Heart left ventricle (tissue), 16 donors: ENCODE measurements at places on chromosomes 2 and 18. TPM values are rescaled to one million over a fixed set of nuclear protein-coding genes. Genes with fewer than 3 reads are reported as not detected.

Gene SCN9A
- total RNA-seq, result 2.5 TPM

Gene IL36RN
- total RNA-seq, result not detected

Gene LCT
- 0.06 TPM for total RNA-seq

DNA sequence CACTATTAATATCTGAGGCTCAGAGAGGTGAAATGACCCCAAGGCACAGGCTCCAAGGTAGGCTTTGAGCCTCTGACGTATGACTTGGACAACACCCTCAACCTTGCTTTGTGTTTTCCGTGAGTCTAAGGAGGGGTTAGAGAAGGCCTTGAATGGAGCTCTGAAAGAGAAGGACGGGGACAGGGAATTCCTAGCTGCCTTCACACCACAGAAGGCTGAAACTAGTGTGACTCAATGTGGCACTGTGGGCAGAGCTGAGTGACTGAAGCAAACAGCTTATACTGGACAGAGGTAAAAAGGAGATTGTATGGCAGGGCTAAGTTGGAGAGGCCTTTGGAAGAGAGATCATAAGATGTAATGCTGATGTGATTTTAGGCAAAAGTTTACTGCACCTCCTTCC, 3.5 kb upstream of the NCK2 start:
- DNase-seq, result no peak

GRCh38 chr2:178448968-178449661, 1.9 kb downstream of the PRKRA start:
- no peak for DNase-seq

- DNase-seq, result no peak
Observed at GRCh38 chr2:209086761-209087160, 337.1 kb upstream of the MAP2 start.

DNA sequence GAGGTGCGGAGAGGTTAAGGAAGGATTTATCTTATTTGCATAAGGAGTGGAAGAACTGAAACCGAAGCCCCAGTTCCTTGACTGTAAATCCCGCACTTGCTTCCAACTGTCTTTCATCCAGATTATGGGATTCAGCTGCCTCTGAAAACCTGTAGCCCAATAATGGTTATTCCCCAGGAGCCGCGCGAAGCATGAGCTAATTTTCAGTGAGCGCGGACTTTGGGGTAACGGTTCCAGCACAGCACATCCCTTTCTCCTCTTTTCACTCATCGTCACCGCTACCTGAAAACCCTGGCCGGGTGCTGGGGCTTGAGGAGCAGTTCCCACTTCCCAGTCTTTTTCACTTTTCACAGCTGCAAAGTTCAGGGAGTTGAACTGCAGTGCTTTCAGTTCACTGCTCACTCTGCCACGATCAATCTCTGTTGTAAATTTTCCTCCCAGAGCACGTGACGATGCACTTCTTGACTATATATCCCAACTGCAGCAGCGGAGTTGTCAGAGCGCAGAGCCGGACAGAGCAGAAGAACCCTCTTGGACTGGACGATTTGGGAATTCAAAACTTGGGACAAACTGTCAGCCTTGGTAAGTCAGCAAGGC, at the start of gene KCNE4:
TSS of gene KCNE4 (plus strand) at position 498 of the 597 bp plus-strand sequence. CDS start 641 bp downstream, outside the sequence.
- DNase-seq, result peak; percentile 37

DNA sequence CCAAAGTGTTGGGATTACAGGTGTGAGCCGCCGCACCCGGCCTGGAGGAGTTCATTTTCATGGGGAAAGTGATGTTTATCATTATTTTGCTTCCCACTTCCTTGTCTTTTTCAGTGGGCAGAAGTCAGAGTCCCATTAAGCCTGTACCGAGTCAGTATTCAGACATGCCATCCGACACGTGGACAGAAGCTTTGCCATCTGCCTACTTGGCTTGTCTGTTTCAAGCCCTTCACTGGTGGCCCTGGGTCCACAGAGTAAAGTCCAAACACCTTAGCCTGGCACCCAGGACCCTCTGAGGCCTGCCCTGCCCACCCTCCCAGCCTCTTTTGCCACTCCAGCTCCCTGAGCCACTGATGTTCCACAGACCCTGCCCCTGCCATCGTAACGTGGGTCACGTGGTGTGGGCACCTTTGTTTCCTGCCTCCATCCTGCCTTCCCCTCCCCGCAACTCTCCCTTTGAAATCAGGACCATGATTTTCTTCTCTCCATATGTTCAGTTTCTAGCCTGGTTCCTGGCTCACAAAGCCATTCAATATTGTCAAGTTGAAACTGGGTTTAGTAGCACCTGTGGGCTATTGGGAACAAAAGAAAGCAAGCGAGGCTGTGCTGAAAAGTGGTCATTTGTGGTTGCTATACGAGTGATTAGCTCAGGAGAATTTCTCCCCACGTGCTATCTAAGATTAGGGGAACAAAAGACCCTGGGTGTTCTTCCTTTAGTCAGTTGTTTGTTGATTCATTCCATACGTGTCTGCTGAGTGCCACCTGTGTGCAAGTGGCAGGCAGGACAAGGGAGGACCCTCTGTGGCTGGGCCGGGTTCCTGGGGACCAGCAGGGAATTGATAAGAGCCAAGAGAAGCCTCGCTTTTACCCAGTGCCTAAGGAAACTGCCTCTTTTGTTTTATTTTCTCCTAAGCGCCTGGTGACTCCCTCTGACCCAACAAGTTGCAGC, 5.1 kb upstream of the ODC1 start:
- DNase-seq, result no peak
